ENCODE measurements at places on chromosomes 2 and 18. TPM values are rescaled to one million over a fixed set of nuclear protein-coding genes. Genes with fewer than 3 reads are reported as not detected.

DNA sequence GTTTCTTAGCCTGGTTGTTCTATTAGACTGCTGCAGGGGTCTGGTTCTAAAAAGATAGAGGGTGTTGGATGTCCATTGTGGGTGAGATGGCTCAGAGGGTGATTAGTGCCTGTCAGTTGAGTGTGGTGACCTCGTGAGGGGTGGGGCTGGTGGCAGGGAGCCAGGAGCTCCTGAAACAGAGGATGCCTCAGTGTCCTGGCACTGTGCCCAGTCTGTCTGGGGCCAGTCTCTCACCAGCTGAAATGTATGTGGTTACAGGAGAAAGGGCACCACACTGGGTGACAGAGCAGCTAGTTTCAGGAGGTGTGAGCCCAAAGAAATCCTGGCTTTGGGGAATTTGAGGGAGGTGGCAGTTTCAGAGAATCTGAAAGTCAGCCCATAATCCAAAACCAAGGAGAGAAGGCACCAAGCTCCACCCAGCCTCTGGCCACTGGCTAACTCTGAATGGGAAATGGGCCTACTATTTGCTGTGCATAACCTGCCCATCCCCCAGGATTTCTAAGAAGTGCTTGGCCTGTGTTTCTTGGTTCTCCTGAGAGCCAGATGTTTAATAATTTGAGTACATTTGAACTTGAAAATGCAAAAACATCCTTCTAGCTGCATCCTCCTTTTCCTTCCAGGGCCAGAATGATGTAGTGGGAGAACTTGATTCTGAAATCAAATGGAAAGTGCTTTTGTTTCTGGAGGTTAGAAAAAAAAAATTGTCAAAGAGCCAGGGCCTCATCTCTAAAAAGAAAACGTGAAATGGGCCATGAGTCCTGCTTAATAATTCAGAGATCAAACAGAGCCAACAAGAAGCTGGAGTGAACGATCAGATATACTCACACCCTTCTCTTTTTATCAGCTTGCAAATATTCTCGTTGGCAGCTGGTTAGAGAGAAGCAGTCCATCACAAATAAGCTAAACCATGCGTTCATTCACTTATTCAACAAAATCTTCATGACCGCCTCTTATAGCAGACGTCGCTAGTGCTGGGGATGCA is 92.3 kb downstream of the B3GNT2 start:
- DNase-seq: peak; percentile 91

GRCh38 chr2:8049851-8050571 is 631.8 kb upstream of the ID2 start:
- no peak for DNase-seq

PJVK gene
- 0.31 TPM for total RNA-seq

C1GALT1C1L gene
- 2.1 TPM for total RNA-seq

FBXO15 gene
- 0.31 TPM for total RNA-seq

CDK15 gene
- 0.19 TPM for total RNA-seq

DNA sequence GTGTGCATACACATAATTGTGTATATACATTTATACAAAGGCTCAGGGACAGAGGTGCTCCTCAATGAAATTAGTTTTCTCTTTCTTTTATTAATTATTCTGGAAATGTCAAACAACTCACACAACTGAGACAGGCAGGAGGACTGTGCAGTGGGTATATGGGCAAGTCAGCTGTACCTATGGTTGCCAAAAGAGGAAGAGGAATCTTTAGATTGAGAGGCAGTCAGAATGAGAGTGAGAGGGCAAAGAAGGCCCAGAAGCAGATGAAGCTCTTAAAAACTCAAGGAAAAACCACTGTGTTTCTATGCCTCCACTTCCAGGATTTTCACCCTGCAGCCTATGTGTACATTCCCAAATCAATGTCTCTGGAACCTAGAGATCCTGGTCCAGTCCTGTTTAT is 79.1 kb downstream of the CACNB4 start:
- no peak for DNase-seq

GRCh38 chr2:129193961-129194360 is 785.5 kb upstream of the RAB6C start:
- no peak for DNase-seq

DNA sequence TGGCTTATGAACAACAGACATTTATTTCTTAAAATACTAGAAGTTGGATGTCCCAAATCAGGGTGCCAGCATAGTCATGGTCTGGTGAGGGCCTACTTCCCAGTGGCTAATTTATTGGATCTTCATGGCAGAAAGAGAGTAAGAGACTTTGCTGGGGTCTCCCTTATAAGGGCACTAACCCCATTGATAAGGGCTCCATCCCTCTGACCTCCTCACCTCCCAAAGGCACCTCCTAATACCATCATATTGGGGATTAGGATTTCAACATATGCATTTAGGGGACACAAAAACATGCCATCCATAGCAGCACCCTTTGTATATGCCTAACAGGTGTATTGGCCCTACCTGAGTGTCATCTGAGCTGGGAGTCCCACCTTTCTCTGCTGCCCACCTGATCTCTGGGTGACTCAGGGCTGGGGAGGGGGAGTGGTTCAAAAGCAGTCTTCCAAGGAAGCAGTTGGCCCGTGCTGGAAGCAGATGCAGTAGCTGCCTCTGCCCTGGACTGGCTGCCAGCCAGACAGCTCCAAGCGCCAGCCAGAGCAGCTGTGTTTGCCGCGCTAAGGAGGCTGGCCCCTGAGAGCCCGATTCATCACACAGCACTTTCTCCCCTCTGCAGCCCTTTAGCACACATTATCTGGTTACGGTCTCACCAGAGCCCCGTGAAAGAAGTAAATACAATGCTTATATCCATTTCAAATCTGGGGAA is 84.6 kb downstream of the SMAD7 start:
- no peak for DNase-seq

KYNU gene
- 1.4 TPM for total RNA-seq

RPIA gene
- total RNA-seq: 8.8 TPM

GRCh38 chr2:227888289-227888688 is 16.9 kb downstream of the DAW1 start:
- peak; percentile 33 for DNase-seq

CRYGC gene
- total RNA-seq: not detected

CAPN14 gene
- not detected for total RNA-seq

Measured in A172 (cell line).